ENCODE measurements at places on chromosomes 3 and 15.

DNA sequence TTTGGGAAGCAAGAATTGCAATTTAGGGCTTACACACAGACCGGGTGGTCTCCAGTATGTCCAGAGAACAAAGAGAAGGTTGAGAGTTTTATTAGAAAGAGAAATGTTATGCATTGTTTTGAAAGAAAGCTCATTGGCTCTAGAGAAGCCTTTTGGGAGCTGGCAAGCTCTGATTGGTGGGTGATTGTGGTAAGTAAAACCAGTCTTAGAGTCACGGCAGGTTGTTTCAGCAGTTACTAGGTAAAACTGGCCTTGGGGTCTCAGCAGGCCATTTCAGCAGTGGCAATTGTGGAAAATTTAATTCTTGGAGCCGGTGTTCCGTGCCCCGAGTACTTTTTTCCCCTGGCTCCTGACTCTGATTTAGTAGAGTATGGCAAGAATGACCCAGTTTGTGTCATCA lies 78.1 kb downstream of the MRPL46 start:
- DNase-seq = no peak

DNA sequence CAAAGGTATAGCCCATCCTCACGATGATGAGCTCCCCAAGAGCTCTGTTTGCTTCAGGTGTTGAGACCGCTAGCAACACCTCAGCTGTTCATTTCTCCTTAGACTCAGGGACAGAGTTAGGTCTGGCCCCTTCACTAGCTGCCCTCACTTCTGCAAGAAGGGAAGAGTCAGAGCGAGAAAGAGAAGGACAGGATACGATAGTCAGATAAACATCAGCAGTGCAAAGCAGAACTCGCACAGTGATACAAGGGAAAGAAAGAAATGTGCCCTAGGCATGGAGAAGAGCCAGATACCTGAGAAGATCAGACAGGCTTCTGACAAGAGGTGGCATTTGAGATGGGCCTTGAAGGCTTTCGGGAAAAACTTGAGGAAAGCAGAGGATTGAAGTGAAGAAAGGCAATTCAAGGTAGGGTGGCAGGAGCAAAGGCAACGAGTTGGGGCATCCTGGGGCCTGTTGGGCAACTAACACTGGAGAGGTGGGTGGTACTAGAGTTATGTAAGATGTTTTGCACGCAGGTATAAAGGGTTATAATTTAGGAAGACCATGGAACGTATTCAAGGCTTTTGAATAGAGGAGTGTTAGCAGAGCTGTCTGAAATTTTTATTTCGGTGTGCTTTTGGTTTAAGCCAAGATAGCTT lies 106.0 kb downstream of the PGPEP1L start:
- DNase-seq = no peak

DNA sequence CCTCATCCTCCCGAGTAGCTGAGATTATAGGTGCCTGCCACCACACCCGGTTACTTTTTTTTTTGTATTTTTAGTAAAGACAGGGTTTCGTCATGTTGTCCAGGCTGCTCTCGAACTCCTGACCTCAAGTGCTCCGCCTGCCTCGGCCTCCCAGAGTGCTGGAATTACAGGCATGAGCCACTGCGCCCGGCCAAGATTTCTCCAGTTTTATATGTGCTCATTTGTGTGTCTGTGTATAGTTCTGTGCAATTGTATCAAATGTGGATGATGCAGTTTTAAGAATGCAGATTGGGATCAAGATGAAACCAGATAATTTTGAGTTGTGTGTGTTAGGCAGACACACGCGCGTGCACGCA lies 68.3 kb downstream of the SLCO3A1 start:
- no peak for DNase-seq

- DNase-seq = no peak
These were observed 9.8 kb upstream of the GMPPB start for GRCh38 chr3:49733551-49733950.

- DNase-seq = no peak
These were observed 37.2 kb upstream of the SLCO2A1 start for GRCh38 chr3:134066651-134067530.

DNA sequence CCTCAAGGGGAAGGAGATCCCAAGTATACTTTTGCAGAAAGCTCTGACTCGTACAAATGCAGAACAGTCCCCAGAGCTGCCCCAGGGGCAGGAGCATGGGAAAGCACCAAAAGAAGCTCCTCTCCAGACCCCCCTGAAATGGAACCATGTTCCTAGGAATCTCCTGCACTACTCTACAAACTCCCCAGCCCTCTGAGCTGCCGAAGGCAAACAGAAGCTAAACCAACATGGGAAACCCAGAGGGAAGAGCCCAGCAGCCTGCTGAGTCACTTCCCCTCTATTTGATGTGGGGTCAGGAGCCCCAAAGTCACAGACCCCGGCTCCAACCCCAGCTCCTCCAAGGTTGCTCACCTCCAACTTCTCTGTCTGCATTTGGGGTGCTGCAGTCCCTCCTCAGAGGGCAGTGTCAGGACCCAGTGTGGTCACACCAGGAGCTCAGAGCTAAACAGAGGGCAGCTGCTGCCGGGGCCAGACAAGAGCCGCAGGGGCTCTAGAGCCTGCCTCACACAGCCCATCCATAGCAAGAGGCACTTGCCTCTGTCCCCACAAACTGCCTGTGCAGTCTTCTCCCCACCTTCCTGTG lies 3.8 kb upstream of the PLXNA1 start:
- peak; percentile 18 for DNase-seq

DNA sequence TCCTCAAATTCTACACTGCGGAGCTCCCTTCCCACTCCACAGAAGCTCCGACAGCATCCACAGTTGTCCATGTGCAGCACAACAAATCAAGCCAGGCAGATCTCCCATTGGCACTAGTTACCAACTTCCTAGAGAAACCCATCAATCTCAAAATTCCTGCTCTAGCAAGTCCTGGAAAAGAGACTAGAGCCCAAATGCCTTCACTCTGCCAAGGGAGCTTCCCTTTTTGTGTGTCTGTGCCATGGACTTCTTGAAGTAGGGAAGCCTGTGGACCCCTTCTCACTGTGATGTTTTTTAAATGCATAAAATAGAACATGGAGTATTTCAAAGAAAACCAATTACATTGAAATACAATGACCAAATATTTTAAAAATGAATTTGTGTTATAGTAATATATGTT lies 59.1 kb downstream of the TGFBR2 start:
- no peak for DNase-seq
